ENCODE measurements at places on chromosomes 6 and 20.

- DNase-seq: no peak
Observed at GRCh38 chr20:52918311-52918710, 53.8 kb upstream of the TSHZ2 start.

- no peak for DNase-seq
Observed at GRCh38 chr6:104332364-104332763, 527.4 kb downstream of the HACE1 start.

- DNase-seq: no peak
Observed at GRCh38 chr6:35231563-35231962, 17.8 kb downstream of the SCUBE3 start.

- DNase-seq: no peak
Observed at GRCh38 chr20:62788607-62789006, 7.7 kb upstream of the MRGBP start.

GRCh38 chr6:28634411-28634760 lies 108.7 kb downstream of the GPX5 start:
- no peak for DNase-seq

DNA sequence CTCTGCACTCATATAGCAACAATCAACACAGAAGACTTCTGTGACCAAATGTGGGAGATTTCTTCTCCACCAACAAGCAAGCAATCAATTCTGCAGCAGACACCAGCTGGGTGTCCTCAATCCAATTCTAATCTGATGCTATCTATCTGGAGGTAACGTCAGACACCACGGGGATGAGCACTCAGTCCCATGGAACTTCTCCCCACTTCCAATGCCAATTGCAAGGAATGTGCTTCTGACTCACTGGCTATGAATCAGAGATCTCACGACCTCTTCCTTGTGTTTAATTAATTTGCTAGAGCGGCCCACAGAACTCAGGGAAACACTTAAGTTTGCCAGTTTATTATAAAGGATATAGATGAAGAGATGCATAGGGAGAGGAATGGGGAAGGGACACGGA lies 103.5 kb upstream of the SIRPG start:
- DNase-seq: no peak

DNA sequence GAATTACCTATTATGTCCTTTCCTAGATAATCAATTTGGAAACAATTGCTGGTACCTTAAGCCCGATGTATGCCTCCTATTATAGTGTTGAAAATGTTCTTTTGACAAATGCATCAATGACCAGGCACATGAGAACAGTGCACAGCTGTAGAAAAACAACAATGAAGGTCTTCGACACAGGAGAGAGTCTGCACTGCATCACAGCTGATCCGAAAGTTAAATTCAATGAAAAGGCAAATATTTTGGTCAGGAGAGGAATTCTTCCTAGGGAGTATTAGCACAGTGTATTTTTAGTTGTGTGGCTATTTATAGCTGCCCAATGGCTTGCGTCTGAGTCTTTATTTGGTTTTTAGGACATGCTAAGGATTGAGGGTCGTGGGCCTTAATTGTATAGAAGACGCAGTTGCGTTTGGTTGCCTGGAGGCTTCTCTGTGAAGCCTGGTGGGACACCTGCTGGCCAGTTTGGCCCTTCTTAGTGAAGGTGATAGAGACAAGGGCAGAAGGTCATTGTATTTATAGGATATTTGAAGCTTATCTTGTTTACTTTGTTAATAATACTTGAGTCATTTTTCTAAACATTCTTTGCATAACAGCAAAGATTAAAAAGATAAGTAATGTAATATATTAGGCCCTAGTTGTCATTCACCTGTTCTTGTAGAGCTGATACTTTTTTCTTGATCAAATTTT lies 72.3 kb downstream of the CDYL start:
- DNase-seq: no peak

- no peak for DNase-seq
Observed at GRCh38 chr20:25247518-25247955, 348 bp upstream of the PYGB start.

- no peak for DNase-seq
Observed at GRCh38 chr6:151276112-151276740, 36.5 kb downstream of the AKAP12 start.

DNA sequence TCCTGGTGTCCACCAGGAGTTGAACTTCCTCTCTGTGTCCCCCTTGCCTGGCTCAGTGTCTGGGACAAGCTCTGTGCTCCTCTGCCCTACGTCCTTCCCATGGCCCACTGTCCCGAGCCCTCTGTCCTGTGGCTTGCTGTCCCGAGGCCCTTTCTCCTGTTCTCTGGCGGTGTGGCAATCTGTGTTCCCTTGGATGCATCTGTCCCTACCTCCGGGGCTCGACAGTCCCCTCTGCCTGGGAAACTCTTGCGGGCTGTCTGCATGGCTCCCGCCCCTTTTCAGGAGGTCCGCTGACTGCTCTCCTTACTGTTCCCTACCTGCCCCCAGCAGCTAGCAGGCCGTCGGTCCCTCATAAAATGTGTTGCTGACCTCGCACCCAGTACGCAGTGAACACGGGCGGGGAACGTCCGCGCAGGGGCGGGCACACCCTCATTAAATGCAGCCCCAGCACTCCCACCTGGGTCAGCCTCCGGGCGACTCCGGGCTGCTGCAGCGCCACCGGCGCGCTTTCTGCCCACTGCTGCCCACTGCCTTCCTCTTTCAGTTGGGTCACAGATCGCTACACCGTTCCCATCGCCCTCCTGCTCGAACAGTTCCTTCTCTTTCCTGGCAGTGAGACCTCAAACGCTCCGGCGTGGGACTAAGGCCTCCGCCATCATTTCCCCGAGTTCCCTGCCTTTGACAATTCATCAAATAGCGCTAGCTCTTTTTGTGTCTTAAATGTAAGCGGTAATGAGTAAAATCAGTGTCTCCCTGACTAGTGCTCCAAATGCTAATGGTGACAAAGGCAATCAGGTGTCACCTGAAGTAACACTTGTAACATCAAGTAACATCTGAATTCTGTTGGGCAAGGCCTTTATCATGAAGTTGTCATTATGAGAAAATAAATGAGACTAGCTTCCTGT lies 60.5 kb downstream of the RSPH3 start:
- DNase-seq: no peak

DNA sequence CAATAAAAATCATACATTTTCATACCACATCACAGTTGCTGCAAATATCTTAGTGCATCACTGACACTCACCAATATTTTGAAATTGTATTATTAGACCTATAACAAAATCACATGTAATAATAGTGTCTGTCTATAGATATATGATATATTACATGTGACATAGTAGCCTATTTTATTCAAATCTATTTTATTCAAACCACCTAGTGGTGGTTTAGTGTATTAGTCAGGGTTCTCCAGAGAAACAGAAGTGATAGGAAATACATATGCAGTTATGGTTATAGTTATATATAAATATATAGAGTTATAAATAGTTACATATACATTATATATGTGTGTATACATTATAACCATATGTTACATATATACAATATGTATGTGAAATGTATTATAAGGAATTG lies 366.5 kb upstream of the ARID1B start:
- no peak for DNase-seq

DNA sequence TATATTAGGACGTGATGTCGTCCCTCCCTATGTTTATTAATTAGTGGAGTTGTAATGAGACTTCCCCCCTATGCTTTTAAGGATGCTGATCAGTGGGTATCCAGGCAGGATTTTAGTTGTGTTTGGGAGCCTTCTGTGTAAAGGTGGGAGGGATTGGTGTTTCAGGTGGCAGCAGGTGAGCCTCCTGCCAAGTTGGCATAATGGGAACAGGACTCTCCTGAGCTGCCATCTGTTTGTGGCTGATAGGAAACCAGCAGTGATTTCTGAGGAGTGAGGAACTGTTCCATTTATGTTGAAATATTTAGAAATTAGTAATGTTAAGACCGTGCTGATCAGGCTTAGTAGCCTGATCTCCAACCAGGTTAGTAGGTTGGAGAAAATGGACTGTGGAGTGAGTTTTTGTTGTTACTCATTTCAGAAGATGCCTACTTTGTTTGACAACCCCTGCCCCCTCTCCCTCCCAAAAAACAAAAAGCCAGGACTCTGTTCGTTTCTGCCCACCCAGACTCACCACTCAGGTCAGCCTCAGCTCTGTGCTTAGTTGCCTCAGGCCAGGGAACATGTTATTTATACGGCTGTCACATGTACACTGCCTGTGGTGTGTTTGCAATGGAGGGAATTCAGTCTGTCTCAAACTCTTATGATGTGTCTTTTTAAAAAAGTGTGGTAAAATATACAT lies 55.4 kb upstream of the TULP4 start:
- DNase-seq: no peak

- no peak for DNase-seq
Observed at GRCh38 chr20:40176098-40176841, 512.8 kb downstream of the MAFB start.

DNA sequence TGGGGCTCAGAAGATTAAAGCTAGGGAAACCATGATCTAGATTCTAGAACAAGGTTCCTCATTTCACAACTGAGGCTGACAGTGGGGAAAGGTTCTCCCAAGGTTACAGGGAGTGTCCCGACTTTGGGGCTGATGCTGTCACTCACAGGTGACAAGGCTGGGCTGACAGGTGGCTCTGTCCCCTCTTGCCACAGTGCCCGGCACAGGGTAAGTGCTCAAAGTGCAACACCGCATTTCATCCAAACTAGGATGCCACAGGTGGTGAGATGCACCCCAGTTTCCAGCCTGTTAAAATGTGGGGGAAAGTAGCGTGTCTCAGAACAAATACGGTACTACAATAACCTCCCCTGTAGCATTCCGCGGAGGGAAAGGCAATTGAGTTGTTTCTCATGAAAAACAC lies 7.8 kb downstream of the ZBP1 start:
- no peak for DNase-seq

- DNase-seq: no peak
Observed at GRCh38 chr20:330233-331149, 5.1 kb downstream of the SOX12 start.

GRCh38 chr6:111632468-111633247 lies 27.0 kb upstream of the TRAF3IP2 start:
- no peak for DNase-seq

Data from activated CD8-positive, alpha-beta memory T cell treated with anti-CD3 and anti-CD28 coated beads for 48 hours (primary cell).